ENCODE measurements at places on chromosomes 11 and 22.

DNA sequence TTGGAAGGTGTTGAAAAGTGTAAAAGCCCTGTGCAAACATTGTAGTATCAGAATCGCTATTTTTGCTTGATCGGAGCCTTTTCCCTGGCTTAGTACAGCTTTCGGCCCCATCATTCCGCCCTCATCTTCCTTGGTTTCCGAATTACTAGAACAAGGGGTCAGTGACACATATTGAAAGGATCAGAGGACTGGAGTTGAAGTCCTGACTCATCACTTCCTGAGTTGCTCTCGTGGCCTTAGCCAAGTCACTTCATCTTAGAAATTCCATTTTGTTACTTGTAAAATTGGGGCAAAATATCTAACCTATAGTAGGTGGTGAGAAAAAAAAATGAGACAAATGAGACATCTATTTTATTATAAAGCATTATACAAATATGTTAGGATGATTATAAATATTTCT lies 375.0 kb downstream of the NTM start:
- no peak for DNase-seq

GRCh38 chr22:29348041-29348440 lies 32.5 kb upstream of the RASL10A start:
- no peak for DNase-seq

GRCh38 chr11:76394411-76394810 lies 13.3 kb downstream of the GVQW3 start:
- DNase-seq = no peak

- no peak for DNase-seq
Observed at GRCh38 chr11:120746376-120746775, 234.8 kb downstream of the GRIK4 start.

DNA sequence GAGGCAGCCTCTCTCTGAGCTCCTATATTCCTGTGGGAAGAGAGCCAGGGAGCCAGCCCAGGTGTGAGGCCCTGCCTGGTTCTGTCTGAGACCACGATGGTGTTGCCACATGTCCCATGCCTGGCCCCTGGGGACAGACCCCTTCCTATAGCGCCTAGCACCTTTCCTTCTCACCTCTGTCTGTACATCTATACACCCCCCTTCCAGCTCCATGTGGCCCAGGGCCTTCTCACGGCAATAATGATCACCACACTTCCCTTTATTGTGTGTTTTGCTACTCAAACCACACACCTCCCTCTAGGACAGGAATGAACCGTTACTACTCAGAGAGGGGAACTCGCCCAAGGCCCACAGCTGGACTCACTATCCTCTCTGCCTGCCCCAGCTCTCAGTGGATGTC lies 12.8 kb downstream of the CD82 start:
- no peak for DNase-seq

DNA sequence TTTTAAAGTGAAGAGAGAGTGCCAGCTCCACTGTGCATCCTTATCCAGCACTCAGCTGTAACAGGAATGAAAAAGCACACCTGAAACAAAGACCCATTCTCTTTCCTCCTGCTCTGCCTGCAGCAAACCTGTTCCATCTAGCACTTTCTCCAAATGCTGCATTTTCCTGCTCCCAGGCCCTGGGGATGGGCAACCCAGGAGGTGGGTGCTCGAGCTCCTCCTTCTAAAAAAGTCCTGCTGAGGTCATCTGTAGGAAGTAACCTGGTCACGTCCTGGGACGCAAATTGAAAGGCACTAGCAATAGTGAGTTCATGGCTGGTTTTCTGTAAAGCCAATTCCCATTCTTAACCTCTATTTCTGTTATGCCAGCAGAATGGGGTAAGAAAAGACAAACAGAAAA lies 173.7 kb downstream of the MAML2 start:
- DNase-seq = no peak

- DNase-seq = no peak
Observed at GRCh38 chr22:49040754-49041467, 786.8 kb downstream of the BRD1 start.

- DNase-seq = no peak
Observed at GRCh38 chr11:119025978-119026766, 4.5 kb downstream of the SLC37A4 start.

DNA sequence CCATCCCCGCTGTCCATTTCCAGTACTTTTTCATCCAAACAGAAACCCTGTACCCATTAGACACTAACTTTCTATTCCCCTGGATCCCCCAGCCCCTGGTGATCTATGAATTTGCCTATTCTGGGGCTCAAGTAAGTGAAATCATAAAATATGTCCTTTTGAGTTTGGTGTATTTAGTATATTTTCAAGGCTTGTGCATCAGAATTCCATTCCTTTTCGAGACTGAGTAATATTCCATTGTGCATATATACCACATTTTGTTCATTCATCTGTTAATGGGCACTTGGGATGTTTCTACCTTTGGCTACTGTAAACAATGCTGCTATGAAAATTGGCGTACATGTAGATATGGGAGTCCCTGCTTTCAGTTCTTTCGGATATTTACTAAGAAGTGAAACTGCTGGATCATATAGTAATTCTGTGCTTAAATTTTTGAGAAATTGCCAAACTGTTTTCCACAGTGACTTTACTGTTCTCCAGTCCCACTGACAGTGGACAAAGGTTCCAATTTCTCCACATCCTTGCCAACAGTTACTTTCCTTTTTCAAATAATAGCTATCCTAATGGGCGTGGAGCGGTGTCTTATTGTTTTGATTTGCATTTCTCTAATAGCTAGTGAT lies 16.1 kb downstream of the APLP2 start:
- no peak for DNase-seq

- no peak for DNase-seq
Observed at GRCh38 chr11:21794306-21794705, 398.6 kb upstream of the ANO5 start.

- DNase-seq = no peak
Observed at GRCh38 chr22:50525858-50526107, 385 bp upstream of the SCO2 start.

DNA sequence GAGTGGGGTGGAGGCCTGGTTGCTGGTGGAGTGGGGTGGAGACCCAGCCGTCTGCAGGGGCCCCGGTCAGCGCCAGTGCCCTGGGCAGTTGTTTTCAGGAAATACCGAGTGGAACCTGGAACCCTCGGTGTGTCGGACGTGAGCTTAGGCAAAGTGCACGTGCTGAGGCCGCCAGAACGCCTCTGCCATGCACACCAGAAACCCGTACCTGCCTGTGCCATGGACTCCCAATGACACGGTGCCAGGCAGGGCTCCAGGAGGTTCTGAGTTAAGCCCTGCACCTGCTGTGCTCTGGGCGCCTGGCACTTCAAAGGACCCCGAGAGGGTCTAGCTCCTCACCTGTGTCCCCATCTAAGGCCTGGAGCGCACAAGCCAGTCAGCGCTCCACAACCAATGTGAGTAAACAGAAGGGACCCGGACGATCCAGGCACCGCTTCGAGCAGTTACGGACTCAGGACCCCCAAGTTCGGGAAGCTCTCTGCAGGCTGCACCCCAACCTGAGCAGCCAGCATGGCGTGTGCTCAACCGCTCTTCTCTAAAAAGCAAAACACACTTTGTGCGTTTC lies 12.3 kb downstream of the TOLLIP start:
- DNase-seq = no peak

All from stimulated activated CD4-positive, alpha-beta T cell treated with anti-CD3 and anti-CD28 coated beads, TNF-alpha, amount 100 ng/mL, for 1 hour (primary cell).